Caco-2 (cell line): ENCODE measurements at places on chromosomes 7 and 10. TPM values are rescaled to one million over a fixed set of nuclear protein-coding genes. Genes with fewer than 3 reads are reported as not detected.
A peak's percentile ranks its signal among the peaks of the same experiment; 100 is the strongest.

DNA sequence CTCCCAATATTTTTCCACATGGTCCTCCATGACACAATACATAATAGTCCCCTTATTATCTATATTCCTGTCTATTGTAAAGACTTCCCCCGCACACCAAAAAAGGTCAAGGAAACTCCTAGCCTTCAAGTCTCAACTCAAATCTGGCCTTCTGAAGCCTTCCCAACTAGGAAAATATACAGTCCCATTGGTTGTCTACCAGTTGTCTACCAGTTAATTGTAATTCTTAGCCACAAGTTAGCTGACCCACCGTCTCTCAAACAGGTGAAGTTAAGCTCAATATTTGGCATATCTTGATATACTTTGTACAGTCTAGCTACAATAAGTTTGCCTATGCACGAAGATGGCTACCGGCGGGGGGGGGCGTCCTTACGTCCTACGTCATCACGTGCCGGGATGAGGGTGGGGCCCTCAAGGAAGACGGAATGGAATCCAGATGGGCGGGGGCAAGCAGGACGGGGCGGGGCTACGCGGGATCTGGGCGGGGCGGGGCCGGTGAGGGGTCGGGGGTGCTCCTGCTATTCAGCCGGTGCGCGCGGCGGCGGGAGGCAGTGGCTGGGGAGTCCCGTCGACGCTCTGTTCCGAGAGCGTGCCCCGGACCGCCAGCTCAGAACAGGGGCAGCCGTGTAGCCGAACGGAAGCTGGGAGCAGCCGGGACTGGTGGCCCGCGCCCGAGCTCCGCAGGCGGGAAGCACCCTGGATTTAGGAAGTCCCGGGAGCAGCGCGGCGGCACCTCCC is at the start of gene AHR:
TSS of gene AHR (plus strand) at position 551 of the 738 bp plus-strand sequence. CDS start 613 bp downstream, outside the sequence.
- peak; percentile 96 for DNase-seq
- peak within 1 kb of the TSS; percentile 91 for H3K27ac ChIP-seq
- H3K27me3 ChIP-seq: no peaks in the 10 kb centered on the region
- peaks cover 13% of the 10 kb centered on the region; the same call in 1 of the 2 replicates for H3K4me1 ChIP-seq

GRCh38 chr7:179209-179681 is 13.1 kb upstream of the FAM20C start:
- no peaks in the 10 kb centered on the region for H3K36me3 ChIP-seq
- H3K27me3 ChIP-seq: no peaks in the 10 kb centered on the region; the same call in 1 of the 2 replicates
- no peak for DNase-seq
- H3K4me1 ChIP-seq: no peaks in the 10 kb centered on the region
- H3K27ac ChIP-seq: no peak overlapping the region

DNA sequence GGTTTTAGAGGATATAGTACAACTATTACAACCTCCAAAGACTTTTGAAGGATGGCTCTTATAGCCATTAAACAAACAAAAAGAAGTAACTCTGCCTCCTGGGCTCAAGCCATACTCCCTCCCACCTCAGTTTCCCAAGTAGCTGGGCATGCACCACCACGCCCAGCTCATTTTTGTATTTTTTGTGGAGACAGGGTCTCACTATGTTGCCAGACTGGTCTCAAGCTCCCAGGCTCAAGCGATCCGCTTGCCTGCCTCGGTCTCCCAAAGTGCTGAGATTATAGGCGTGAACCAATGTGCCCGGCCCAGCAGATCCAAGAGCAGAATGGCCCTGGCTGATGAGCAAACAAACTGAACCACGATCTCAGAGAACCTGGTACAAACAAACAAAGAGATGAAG is 16.0 kb downstream of the NANOS1 start:
- no peak for DNase-seq
- H3K36me3 ChIP-seq: peaks cover 8% of the 10 kb centered on the region
- H3K27ac ChIP-seq: no peak overlapping the region
- H3K27me3 ChIP-seq: no peaks in the 10 kb centered on the region
- H3K4me3 ChIP-seq: no peak overlapping the region

DNA sequence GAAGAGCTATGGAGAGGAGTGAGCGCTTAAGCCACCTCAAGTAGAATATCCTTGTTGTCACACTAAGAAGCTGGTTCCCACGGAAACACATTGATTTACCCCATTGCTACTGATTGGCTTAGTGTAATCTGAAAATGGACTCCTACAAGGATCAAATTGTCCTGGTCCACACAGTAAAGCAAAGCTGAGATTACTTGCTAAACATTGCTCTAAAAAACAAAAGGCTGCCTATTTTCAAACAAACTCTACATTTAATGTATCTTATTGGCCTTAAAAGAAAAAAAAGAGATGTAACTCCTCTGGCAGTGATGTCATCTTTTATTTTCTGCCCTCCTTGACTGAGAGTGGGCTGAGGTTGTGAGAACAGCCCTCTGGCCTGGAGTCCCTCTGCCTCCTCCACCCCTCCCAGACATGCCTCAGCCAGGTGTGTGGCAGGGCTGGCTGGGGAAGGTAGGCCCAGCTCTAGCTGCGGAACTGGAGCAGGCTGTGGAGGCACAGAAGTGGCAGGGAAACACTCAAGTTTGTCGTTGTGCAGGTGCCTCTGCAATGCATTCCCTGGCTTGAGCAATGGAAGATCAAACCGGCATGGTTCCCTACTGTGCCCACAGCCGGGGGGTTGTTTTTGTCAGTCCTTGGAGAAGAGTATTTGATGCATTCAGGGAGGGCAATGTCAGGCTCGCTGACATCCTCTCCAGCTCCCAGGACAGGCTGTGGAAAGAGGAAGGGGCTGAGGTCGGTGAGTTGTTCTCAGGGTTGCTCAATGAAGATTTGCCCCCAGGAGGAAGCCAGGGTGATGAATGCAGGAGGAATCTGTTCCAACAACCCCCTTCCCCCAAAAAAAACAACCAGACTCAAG is 9.1 kb downstream of the KLF6 start:
- no peak for DNase-seq

DNA sequence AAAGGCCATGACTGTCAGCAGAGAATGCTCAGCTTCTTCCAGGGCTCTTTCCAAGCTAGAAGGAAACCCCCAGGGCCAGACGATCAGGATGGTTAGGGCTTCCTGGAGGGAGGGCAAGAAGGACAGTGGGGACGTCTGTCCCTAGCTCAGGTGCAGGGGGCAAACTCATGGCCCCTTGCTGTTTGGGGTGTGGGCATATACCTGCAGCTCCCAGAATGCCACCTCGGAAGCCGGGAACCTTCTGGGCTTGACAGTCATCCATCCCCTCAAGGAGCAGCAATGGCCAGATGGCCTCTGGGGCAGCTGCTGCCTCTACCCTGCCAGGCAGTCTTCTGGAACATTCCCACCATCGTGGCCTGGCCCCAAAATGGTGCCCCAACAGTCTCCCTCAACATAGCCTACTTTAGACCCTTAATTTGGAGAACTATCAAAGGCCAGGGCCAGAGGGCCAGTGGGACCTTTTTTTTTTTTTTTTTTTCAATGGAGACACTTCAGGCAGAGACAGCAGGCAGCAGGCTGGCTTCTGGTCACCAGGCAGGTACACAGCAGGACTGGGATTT is 40.2 kb upstream of the ZMIZ1 start:
- H3K27ac ChIP-seq: no peak overlapping the region
- H3K4me3 ChIP-seq: no peak overlapping the region
- no peaks in the 10 kb centered on the region for H3K4me1 ChIP-seq
- no peaks in the 10 kb centered on the region for H3K27me3 ChIP-seq
- DNase-seq: no peak

DNA sequence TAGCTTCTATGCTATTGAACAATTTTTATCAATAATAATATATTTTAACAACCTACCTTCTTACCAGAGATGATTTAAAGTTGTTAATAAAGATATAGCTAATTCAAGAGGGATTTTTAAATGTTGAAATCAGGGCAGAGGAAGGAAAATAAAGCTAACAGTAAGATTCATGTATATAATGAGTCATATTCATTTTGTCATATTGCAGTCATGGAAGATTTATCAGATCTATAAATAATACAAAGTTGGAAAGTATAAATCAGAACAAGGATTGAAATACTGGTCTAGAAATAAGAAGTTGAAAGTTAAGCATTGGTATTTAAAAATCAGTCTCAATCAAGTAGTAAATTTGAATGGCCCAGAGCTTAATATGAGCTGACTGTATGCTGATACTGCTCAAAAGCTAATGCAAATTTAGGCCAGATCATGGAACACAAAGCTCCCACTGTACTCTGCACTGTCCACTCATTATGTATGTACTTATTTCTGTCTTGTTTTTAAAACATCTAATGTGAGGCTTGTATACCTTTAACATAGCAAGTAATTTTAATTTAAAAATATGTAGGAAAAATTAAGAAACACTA is 196.9 kb downstream of the ZEB1 start:
- H3K27ac ChIP-seq: no peak overlapping the region
- DNase-seq: no peak
- H3K36me3 ChIP-seq: no peaks in the 10 kb centered on the region

DNA sequence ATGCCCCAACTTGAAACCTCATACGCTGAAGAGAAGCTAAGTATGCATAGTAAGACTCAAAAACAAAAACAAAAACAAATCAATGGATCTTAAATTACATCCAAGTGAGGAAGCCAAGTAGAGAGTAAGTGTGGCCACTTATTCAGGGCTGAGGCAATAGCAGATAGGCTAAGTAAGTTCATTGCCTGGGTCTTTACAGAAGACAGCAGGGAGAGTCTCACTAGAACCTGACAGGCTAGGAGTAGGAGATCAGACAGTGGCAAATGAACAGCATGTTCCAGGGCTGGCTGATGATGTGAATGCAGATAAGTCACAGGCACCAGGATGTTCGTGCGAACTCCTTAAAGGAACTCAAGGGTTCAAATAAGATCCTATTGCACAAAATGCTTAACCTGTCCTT is 568.6 kb downstream of the KCNMA1 start:
- H3K4me1 ChIP-seq: no peaks in the 10 kb centered on the region
- no peak overlapping the region for H3K27ac ChIP-seq
- H3K27me3 ChIP-seq: no peaks in the 10 kb centered on the region
- H3K36me3 ChIP-seq: no peaks in the 10 kb centered on the region

DNA sequence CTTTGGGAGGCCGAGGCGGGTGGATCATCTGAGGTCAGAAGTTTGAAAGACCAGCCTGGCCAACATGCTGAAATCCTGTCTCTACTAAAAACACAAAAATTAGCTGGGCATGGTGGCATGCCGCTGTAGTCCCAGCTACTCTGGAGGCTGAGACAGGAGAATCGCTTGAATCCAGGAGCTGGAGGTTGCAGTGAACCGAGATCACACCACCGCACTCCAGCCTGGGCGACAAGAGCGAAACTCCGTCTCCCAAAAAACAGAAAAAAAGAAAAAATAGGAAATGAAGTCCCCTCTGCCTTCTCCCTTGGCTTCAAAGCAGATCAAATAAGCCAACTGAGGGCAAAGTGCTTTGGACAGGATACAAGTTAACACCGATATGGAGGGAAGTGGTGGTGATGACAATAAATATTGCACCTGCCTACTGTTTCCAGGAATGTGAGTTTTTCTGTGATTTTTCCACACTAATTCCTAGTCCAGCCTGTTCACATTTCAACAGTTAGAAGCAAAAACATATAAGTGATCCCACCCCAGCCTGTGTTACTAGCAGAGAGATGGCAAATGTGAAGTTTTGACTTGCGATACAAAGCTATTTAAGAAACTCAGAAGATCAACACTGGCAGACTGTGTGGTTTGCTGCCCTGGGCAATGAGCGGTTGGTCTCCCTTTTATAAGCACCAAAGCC is 291.2 kb upstream of the AOAH start:
- no peaks in the 10 kb centered on the region for H3K27me3 ChIP-seq
- no peak overlapping the region for H3K27ac ChIP-seq
- DNase-seq: no peak
- no peak overlapping the region for H3K4me3 ChIP-seq
- no peaks in the 10 kb centered on the region for H3K4me1 ChIP-seq
- no peaks in the 10 kb centered on the region for H3K36me3 ChIP-seq

DNA sequence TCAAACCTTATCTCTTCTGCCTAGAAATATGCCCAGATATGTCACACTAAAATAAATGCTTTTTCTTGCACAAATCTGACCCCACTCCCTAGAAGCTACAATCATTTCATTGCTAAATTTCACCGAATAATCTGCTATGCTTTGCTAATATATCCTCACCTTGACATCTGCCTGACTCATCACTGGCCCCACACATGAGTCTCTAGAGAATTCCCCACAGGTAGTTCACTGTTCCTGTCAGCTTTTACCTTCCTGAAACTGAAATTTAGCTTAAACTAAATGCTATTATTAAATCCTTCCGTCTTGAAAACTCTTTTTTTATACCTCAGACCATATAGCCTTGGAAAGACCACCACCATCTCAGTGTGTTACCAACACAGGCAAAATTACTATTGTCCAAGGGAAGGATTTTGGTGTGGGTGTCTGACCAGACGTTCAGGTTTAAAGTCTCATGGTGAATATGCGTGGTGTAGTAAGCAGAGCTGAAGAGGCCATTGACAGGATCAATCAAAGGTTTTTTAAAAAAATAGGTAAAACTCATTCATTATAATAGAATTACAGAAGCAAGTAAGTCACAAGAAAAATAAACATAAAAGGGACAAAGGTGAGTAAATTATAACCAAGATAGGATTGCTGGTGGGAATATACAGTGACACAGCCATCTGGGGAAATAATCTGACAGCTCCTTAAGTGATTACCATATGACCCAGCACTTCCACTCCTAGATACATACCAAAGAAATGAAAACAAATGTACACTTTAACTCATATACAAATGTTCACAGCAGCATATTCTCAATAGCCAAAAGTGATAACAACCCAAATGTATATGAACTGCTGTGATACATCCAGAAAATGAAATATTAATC is 173.5 kb downstream of the KMT2E start:
- no peaks in the 10 kb centered on the region for H3K4me1 ChIP-seq
- H3K4me3 ChIP-seq: no peak overlapping the region
- H3K36me3 ChIP-seq: no peaks in the 10 kb centered on the region
- no peaks in the 10 kb centered on the region for H3K27me3 ChIP-seq
- DNase-seq: no peak

- no peaks in the 10 kb centered on the region for H3K36me3 ChIP-seq
- no peak overlapping the region for H3K27ac ChIP-seq
- DNase-seq: no peak
- H3K4me1 ChIP-seq: no peaks in the 10 kb centered on the region
- H3K4me3 ChIP-seq: no peak overlapping the region
Observed at GRCh38 chr10:131710142-131710861, 190.5 kb upstream of the PPP2R2D start.

GRCh38 chr7:2258661-2259365 is 16.8 kb downstream of the NUDT1 start:
- DNase-seq: no peak
- H3K27ac ChIP-seq: no peak overlapping the region
- H3K4me3 ChIP-seq: no peak overlapping the region
- no peaks in the 10 kb centered on the region for H3K27me3 ChIP-seq

GRCh38 chr10:60817398-60817805 is 39.1 kb downstream of the CDK1 start:
- H3K27me3 ChIP-seq: no peaks in the 10 kb centered on the region
- H3K36me3 ChIP-seq: no peaks in the 10 kb centered on the region
- no peak for DNase-seq
- H3K4me1 ChIP-seq: no peaks in the 10 kb centered on the region

PGAM1 gene
- total RNA-seq: 412 and 462 TPM in 2 replicates

CADPS2 gene
- total RNA-seq: 2.7 and 3.6 TPM in 2 replicates

TMEM72 gene
- total RNA-seq: not detected in 2 replicates

VSTM2A gene
- not detected in 2 replicates for total RNA-seq

ATOH7 gene
- total RNA-seq: 0.21 and 0.54 TPM in 2 replicates

CYP2E1 gene
- 0.23 TPM in 1 of 2 replicates, not detected in the other for total RNA-seq
